ENCODE measurements at places on chromosomes 11 and 22. TPM values are rescaled to one million over a fixed set of nuclear protein-coding genes. Genes with fewer than 3 reads are reported as not detected.
A peak's percentile ranks its signal among the peaks of the same experiment; 100 is the strongest.

Gene SCO2
- not detected for total RNA-seq

Gene DCHS1
- total RNA-seq, result 63.0 TPM

Gene NXPE1
- not detected for total RNA-seq

Gene TMEM135
- total RNA-seq, result 24.7 TPM

Gene C11orf97
- total RNA-seq, result not detected

Gene RCOR2
- 2.6 TPM for total RNA-seq

Gene BATF2
- total RNA-seq, result not detected

Gene TMEM184B
- 90.5 TPM for total RNA-seq

Gene RFPL2
- total RNA-seq, result not detected

Gene ZNF70
- total RNA-seq, result 12.5 TPM

Gene CLMP
- total RNA-seq, result 24.8 TPM

Gene SLC6A5
- not detected for total RNA-seq

Gene ANGPTL5
- 2.4 TPM for total RNA-seq

Gene GLYAT
- total RNA-seq, result not detected

Gene NPTXR
- total RNA-seq, result 4.8 TPM

Gene KCNQ1OT1
- 3.9 TPM for total RNA-seq

Gene CRYBB1
- not detected for total RNA-seq

Gene CRYAB
- total RNA-seq, result 35.5 TPM

Gene NCF4
- total RNA-seq, result not detected

Gene TRIM3
- total RNA-seq, result 32.5 TPM

Gene ROBO4
- total RNA-seq, result not detected

DNA sequence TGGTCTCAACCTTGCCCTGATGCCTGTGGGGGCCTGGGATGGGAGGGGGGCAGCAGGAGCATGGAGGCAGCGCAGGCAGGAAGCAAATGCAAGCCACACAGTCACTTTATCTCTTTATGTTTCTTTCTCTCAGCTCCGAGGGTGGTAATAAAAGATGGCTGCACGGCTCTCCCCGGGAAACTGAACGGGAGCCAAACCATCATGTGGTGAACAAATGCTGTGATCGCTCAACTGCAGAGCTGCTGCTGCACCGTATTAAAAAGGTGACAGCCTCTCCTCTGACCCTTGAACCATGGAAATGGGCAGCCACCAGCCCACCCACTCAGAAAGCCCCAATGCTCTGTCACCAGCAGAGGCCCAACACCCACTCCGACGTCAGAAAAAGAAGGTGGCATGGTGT, 110.0 kb downstream of the TIMP3 start:
- no peak for DNase-seq

DNA sequence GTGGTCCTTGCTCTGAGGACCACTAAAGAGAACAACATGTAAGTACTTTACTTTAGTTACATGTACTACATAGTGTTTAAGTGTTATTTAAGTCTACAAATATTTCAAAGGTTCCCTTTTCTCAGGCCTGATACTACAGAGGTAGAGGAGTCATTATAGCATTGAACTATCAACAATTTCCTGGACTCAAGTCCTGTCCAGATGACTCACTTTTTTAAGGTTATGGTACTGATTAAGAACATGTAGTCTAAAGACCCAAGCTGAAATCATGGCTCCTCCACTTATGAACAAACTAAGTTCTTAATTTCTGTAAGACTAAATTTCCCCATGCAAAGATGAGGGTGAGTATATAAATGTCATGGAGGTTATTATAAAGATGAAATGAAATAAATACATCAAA, 74.7 kb downstream of the NARS2 start:
- no peak for DNase-seq

DNA sequence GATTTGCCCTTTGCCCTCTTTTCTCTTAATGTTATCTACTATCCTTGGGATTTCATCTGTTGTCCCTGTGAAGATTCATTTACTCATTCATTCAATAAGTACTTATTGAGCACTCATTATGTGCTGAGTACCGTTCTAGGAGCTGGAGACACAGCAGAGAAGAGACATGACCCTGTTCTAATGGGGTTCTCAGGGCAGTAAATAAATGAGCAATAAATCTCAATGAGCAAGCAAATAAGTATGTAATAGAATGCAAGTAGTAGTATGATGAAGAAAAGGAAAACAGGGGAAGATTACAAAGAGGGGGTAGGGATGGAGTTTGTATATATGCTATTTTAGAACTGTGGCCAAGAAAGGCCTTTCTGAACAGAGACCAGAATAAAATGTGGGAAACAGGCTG, 34.2 kb upstream of the NRIP3 start:
- no peak for DNase-seq

- DNase-seq, result no peak
Measured at GRCh38 chr22:33684087-33684486, 236.2 kb downstream of the LARGE1 start.

- no peak for DNase-seq
Measured at GRCh38 chr22:30602049-30602448, 4.9 kb upstream of the TCN2 start.

- DNase-seq, result no peak
Measured at GRCh38 chr22:43477966-43478365, 66.2 kb downstream of the MPPED1 start.

DNA sequence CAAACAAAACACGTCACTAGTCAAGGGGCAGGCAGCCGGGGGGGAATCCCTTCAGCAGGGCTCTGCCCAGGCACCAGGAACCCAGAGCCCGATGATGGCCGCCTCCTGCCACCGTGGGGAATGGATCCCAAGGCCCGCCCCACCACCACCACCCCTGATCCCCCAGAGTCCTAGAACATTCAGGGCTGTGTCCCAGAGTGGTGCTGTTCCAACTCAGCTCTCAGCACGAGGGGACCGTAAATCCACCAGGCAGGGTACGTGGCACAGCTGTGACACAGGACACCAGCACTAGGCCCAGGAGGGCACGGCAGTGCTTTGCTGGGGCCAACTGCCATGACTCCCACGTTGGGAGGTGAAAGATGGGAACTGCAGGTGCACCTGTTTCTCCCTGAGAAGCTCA, 29.6 kb downstream of the ANO1 start:
- DNase-seq, result no peak

- DNase-seq, result no peak
Measured at GRCh38 chr11:81907996-81908395, 825.7 kb downstream of the FAM181B start.

- DNase-seq, result peak; percentile 82
Measured at GRCh38 chr11:1224491-1225385, 1.9 kb downstream of the MUC5B start.

DNA sequence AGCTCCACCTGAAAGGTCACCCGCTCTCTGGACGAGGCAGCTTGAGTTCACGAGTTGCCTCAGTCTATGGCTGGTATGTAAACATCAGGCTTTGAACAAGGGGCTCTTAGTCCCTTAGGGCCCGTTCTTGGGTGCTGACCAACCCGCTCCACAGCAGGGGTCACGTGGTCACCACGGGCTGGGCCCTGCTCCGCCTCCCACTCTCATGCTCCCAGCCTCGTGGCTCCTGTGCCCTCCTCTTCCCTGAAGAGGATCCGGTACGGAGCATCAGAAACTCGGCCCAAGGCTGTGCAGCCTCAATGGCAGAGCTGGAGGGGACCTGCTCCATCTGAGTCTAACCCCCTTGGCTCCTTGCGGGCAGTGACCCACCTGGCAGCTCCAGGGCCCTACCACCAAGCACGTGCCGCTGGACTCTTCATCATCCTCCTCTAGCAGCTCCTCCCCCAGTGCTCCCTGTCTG, 54.2 kb upstream of the TTLL12 start:
- DNase-seq, result no peak

GRCh38 chr11:83292709-83293456, 6.7 kb upstream of the CCDC90B start:
- DNase-seq, result no peak

GRCh38 chr22:49662681-49663080, 165.0 kb downstream of the BRD1 start:
- DNase-seq, result no peak

DNA sequence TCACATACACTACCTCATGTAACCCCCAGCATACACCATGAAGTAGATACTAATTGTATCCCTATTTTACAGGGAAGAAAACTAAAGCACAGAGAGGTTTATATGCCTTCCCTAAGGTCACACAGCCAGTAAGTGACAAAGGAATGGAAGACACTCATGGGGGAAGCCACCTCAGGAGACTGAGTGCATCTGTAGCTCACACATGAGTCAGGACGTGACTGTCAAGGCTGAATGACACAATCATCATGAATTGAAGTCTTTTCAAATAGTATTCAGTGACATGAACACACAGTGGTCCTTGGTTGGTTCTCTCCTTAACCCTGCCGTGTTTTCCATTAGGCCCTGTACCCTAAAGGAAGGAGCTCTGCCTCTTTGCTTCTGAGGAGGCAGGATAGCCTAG, 463.0 kb downstream of the NTM start:
- DNase-seq, result no peak

GRCh38 chr11:17650127-17650911, 69.1 kb upstream of the MYOD1 start:
- no peak for DNase-seq

- DNase-seq, result no peak
Measured at GRCh38 chr11:2732261-2732939, 32.6 kb upstream of the KCNQ1OT1 start.

GRCh38 chr22:23832226-23833016, 6.4 kb downstream of the DERL3 start:
- DNase-seq, result no peak

- no peak for DNase-seq
Measured at GRCh38 chr11:1487091-1487850, 692 bp upstream of the MOB2 start.

GRCh38 chr11:829176-829846, 1.6 kb downstream of the CRACR2B start:
- DNase-seq, result no peak

DNA sequence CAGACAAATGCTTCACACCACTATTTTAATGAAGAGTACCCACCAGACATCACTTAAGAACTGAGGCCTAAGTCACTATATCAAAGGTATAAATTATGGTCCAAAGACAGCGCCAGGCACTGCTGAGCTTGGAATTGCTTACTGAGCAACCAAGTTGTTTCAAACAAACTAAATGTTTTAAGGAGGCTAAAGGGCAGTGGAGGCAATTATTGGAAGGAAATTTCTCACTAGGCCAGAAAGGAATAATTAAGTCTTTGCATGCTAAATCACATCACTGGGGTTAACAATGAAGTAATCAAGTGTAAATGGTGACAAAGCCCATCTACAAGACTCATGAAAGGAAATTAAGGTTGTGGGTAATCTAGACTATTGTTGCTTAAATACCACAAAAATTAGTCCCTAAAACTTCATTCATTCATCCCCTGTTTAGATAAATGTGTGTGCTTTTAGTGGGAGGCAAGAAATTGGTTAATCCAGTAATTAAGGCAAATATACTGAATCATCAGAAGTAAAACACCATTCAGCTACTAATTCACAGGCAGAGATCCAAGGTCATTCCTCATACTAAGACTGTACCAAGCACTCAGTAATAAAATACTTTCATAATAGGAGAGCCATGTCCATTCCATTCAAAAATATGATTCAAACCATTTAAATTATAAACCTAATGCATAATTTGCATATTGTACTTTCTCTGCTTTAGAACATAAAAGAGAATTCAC, 21.2 kb downstream of the LGR4 start:
- no peak for DNase-seq

DNA sequence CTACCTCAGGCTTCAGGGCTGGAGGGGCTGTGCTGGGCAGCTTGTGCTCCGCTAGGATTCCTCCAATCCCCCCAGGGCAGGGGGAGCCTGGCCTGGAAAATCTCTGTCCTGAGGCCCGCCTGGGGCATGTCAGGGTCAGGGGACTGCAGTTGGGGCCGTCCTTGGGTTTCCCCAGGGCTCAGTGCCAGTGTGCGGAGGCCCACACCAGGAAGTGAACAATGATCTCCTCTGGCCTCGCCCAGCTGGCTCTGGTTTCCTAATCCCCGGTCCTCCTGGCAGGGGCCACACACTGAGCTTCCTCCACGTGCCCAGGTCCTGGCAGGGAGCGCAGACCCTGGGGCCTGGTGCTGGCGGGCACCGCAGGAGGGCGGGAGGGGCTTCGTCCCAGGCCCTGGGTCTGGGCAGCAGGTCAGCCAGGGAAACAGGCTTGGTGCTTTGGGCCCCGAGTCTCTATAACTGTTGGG, 1.4 kb upstream of the MUC2 start:
- DNase-seq, result no peak

- no peak for DNase-seq
Measured at GRCh38 chr11:74094393-74094792, 76.4 kb downstream of the C2CD3 start.

- no peak for DNase-seq
Measured at GRCh38 chr11:65882120-65883057, 2.8 kb downstream of the CTSW start.

- no peak for DNase-seq
Measured at GRCh38 chr11:134363161-134363560, 31.4 kb downstream of the GLB1L2 start.

- no peak for DNase-seq
Measured at GRCh38 chr11:11279956-11280689, 72.9 kb downstream of the CSNK2A3 start.

GRCh38 chr22:29201782-29202181, 3.9 kb upstream of the EMID1 start:
- no peak for DNase-seq

DNA sequence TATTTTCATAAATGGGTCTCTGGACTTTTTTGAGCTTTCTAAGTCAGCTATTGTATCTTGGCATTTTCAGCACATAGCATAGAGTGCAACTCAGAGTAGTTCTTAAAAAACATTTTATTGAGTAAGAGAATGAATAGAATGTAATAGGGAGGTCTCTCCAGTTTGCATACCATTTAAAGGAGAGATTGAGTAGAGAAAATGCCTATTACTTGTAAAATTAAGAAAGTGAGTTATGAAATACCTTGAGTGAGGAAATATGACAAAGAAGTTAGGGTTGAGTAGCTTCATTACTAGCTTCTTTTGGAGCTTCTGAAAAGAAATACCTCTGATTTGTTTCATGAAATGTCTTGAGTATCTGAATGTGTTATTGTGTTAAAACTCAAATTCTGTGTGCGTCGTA, 140.0 kb downstream of the AASDHPPT start:
- no peak for DNase-seq

- DNase-seq, result no peak
Measured at GRCh38 chr11:5547982-5548381, 358 bp downstream of the OR52H1 start.

GRCh38 chr11:47593934-47594855, at the start of gene C1QTNF4:
TSS of gene C1QTNF4 (minus strand) at chr11:47594411. CDS start at chr11:47590810, 3,601 bp downstream.
- no peak for DNase-seq

Measured in osteocyte (in vitro differentiated cells).